DND-41 (cell line): ENCODE measurements at places on chromosomes 1 and 21.

- no peak for DNase-seq
Observed at GRCh38 chr1:40384887-40385286, 11.4 kb downstream of the SMAP2 start.

DNA sequence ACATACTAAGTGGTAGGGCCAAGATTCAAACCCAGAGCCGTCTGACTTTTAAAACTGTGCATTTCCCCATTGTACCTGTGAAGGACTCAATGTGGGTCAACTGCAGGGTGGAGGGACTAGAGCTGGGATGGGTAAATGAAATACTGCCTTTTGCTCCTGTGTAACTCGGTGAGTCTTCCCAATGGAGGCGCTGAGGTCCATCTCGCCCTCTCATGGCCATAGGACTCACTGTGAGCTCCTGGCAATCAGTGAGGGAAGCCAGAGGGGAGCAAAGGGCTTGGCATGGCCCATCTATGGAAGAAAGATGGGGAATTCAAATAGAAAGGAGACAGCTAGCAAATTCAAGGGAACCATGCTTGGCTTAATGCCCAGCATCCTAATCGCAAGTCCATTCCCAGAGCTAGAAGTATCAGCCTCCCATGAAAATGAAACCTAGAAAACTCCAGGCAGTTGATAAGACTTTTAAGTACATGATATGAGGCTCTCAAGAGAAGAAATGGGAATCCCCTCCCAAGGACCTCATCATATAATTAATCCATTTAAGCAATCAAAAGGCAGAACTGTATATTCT lies 25.4 kb upstream of the CGN start:
- no peak for DNase-seq

GRCh38 chr1:9890224-9890731 lies 19.8 kb downstream of the CTNNBIP1 start:
- no peak for DNase-seq

DNA sequence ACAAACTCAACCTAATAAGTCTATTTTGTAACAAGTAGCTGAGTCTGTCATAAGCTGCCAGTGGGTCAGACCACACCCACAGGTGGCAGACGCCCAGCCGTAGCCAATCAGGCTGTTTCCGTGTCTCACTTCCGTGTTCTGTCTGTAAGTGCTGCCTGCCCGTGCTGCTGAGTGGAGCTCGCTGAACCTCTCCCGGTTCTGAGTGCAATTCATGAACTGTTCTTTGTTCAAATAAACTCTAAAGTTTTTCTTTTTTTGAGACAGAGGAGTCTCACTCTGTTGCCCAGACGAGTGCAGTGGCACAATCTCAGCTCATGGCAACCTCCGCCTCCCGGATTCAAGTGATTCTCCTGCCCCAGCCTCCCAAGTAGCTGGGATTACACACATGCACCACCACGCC lies 25.1 kb downstream of the POFUT2 start:
- no peak for DNase-seq

DNA sequence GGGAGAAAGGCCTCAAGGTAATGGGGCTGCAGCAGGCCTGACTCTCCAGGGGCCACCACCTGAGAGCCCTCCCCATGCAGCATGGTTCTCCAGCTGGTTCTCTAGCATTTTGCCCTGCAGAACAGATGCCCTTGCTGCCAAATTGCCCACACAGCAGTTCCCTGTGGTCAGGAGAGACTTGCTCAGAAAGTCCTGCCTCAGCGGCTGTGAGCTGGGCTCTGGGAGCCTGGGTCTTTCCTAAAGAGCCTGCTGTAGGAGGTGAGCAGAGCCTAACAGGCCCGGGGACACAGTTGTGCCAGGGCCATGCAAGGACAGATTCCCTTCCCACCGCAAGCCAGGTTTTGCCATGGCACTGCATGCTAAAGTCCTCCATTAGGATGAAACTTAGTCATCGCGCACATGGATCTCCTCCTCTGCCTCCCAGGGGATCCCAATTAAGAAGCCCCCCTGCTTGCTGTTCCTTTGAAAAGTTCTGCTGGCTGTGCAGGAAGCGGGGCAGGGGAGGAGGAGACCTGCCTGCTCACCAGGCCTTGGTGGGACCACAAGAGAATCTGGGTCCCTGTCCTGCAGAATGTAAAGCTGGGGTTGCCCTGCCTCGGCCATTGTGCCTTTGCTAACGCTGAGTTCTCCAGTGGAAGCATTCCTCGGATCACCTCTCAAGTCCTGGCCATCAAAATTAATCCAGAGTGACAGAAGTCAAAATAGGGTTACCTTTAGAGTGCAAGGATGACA lies 21.4 kb downstream of the TEX35 start:
- DNase-seq, result no peak

DNA sequence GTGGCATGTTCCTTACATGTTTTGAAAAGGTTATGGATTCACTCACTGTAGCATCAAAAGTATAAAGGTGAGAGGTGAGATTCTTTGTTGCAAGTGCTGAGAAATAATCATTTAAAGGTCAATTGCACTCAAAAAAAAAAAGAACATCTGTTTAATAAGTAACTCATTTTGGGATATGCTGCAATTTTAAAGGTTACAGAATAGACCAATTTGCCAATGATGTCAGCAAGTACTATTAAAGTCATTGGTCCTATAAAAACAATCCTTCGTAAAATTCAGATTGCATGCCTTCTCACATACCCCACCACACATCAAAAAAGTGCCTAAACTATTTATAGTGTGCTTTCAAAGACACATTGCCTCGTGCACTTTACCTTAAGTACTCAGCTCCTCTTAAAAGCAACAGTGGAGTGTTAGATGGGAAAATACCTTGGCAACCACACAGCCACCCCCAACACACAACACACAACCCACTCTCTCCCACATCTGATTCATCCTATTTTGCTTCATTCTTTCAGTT lies 218.2 kb upstream of the ADGRL2 start:
- no peak for DNase-seq

DNA sequence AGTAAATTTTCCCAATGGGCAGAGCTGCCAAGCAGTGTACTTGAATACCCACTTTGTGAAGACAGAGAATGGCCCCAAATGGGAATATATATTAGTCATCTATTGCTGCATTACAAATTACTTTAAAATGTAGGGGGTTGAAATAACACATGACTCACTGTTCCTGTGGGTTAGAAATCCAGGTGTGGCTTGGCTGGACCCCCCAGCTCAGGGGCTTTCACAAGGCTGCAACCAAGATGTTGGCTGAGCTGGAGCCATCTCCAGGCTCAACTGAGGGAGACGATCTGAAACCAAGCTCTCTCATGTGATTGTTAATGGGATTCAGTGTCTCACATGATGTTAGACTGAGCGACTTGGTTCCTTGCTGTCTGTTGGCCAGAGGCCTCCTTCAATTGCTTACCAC lies 33.4 kb upstream of the ARHGAP29 start:
- DNase-seq, result no peak

- DNase-seq, result no peak
Observed at GRCh38 chr1:220458936-220459335, 69.0 kb upstream of the MARK1 start.

- no peak for DNase-seq
Observed at GRCh38 chr1:167542109-167543032, 11.2 kb downstream of the CREG1 start.

DNA sequence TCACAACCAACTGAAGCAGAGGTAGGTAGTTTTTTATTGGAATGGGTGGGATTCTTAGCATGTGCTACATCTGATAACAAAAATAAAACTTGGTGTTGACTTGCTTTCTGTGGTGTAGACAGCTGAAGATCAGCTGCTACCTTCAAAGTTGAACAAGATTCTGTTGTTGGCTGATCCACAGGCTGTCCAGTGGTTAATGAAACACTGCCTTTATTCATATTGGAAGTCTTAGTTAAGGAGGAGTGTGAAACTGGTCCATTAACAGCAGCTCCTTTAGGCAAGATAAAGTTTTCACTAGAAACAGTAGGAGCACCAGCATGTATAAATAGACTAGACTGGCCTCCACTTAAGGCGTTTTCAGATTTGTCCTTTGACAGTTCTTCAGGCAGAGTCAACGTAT lies 81.1 kb downstream of the ZNF644 start:
- DNase-seq, result no peak

GRCh38 chr21:33908760-33909159 lies 6.8 kb downstream of the ATP5PO start:
- no peak for DNase-seq
